ENCODE measurements at places on chromosomes 3 and 15. TPM values are rescaled to one million over a fixed set of nuclear protein-coding genes. Genes with fewer than 3 reads are reported as not detected.

CNTN4 gene
- 1.6 TPM for total RNA-seq

ABHD10 gene
- total RNA-seq, result 32.8 TPM

TMEM44 gene
- 8.5 TPM for total RNA-seq

WNT5A gene
- 2.3 TPM for total RNA-seq

SAMD7 gene
- total RNA-seq, result not detected

GCNT3 gene
- not detected for total RNA-seq

MST1R gene
- total RNA-seq, result 8.9 TPM

ACP3 gene
- total RNA-seq, result not detected

UCN2 gene
- total RNA-seq, result 0.24 TPM

TMEM40 gene
- 1.7 TPM for total RNA-seq

AMT gene
- total RNA-seq, result 28.6 TPM

STRA6 gene
- total RNA-seq, result not detected

PP2D1 gene
- total RNA-seq, result not detected

All from heart left ventricle (tissue), 16 donors.